ENCODE measurements at places on chromosomes 3 and 15.

GRCh38 chr15:28075573-28075972, 23.5 kb downstream of the OCA2 start:
- DNase-seq, result no peak

GRCh38 chr15:93974804-93975481, 256.4 kb upstream of the MCTP2 start:
- DNase-seq, result no peak

- DNase-seq, result no peak
These were observed 751 bp upstream of the DCLK3 start for GRCh38 chr3:36765104-36765503.

GRCh38 chr15:100186960-100187359, 154.8 kb downstream of the ADAMTS17 start:
- DNase-seq, result no peak

- DNase-seq, result no peak
These were observed 94.9 kb downstream of the ST6GAL1 start for GRCh38 chr3:187025254-187025655.

GRCh38 chr3:45765266-45765851, 31.0 kb downstream of the SLC6A20 start:
- no peak for DNase-seq

DNA sequence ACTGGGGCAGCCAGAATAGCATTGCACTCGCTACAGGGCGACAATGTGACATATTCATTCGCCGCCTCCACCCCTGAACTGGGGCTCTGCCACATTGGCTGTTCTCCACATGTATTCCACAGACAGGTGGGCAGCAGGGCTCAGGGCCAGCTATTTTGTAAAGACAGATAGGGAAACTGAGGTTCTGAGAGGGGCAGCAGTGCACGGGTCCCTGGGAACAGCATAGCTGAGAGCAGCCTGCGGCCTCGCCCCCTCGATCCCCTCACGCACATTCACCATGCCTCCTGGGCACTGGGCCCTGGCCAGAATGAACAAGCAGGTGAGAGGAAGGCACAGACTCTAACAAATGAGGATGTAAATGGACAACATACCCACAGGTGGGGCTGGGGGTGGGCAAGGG, 75.0 kb upstream of the SPATA12 start:
- no peak for DNase-seq

DNA sequence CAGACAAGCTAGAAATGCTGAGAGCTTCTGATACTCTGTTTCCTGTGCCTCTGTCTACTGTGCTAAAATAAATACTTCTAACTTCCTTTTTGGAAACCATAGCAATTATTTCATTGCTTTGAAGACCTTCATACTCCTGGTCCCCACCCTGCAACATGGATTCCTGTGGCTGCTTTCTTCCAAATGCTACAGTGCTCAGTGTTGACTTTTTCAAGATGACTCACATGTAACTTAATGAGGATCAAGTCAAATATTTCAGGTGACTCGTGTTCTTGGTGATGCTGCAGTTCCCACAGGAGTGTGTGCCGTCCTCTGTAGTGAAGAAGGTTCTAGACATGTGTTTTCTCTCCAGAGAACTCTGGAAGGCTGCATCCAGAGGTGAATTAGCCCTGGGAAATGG, 288.6 kb downstream of the CLSTN2 start:
- no peak for DNase-seq

- no peak for DNase-seq
These were observed 2.2 kb downstream of the DYNLT2B start for GRCh38 chr3:196315821-196316220.

DNA sequence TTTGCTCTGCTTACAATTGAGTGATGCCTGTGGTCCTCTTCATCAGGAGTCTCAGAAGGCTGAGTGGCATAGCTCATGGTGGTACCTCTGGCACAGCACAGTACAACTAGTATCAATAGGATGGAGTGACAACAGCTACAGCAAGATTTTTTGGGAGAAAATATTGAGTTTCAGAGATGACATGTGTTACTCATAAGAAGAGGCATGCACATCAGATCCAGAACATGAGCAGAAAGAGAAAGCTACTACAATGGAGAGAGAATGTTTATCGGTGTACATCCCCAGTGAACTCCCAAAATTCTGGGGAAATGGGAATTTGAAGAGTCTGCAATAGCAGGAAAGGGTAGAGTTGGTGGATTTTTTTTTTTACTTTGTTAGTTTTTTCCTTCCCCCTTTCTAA, 130.5 kb upstream of the MB21D2 start:
- no peak for DNase-seq

- DNase-seq, result no peak
These were observed 35.5 kb downstream of the IGF1R start for GRCh38 chr15:98683831-98684230.

GRCh38 chr15:67225336-67225735, 29.1 kb downstream of the AAGAB start:
- no peak for DNase-seq

- no peak for DNase-seq
These were observed 975.3 kb upstream of the GBE1 start for GRCh38 chr3:82736696-82737277.

DNA sequence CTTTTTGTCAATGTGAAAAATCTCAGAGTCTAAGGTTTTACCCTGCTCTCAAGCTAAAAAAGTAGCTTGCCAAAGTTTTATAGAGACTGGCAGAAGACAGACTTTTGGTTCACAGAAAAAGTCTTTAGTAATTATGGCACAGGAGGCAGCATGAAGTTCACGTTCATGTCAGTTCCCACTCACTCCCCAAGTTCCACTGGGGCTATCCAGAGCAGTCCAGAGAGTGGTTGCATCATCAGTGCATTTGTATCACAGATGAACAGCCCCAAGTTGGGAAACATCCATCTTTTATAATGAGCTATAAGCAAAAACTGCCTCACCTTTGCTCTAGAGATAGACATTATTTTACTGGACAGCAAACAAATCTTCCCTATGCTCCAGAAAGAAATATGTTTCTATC, 454.1 kb upstream of the AGTR1 start:
- DNase-seq, result no peak

- no peak for DNase-seq
These were observed 14.2 kb upstream of the IQSEC1 start for GRCh38 chr3:13087320-13087990.

DNA sequence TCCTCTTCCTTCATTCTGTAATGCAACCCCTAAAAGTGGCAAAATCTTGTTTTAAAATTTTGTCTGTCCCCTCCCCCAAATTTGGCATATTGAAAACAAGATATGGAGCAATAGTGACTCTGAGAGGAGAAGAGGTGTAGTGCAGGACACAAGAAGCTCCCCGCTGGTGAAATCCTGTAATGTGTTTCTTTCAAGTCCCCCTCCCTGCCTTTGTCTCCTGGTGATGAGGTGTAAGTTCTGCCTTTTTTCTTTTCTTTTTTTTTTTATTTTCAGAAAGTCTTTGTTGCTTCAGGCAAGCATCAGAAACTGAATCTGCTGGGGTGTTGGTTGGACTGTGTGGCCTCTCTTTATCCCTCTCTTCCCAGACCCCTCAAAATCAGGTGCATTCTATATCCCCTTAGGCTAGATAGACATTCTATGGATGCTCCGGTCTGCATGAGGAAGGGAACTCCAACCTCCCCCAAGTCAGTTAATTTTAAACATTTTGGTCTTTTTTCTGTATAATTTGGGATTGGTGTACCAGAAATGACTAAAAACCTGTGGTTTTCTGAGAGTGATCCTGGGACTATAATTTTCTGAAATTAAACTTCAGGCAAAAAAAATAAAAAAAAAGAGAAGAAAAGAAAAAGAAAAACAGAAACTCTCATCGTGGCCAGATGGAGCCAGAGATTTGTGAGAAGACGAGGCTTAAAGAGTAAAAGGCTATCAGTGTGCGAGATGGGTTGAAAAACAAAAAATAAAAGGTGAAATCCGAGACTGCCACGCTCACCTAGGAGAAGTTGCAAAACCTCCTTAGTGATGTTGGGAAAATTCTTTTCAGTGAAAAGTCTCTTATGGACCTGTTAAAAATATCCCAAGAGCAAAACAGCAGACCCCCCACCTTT, 21.4 kb downstream of the ACKR2 start:
- no peak for DNase-seq

DNA sequence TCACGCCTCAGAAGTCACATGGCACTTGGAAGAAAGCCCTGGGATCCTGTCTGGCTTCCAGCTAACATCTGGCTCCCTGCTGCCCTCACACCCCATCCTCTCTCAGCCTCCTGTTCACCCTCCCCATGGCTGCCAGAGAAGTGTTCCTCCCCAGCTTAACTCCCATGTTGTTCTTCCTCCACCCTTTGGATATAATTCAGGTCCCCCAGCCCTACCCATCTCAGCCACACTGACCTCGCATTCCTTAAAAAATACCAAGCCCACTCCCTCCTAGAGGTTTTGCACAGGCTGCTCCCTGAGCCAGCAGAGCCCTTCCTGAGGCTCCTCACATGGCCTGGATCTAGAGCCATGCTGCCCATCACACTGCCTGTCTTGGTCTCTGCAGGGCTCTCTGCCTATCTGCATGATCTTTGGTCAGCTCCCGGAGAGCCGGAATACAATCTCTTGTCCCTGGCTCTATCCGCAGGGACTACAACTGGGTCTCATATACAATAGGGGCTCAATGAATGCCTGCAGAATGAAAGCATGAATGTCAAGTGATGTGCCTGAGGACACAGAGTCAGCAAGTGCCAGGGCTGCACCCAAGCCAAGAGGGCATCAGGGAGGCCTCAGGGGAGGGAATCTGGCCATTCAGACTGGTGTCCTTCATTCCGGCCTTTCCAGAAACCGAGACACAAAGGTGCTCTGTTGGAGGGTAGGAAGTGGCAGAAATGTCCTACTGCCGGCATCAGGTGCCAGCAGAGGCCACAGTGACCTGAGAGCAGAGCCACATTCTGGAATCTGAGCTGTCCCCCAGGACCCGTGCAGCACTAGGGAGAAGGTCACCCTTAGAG, 3.8 kb upstream of the TKT start:
- no peak for DNase-seq

DNA sequence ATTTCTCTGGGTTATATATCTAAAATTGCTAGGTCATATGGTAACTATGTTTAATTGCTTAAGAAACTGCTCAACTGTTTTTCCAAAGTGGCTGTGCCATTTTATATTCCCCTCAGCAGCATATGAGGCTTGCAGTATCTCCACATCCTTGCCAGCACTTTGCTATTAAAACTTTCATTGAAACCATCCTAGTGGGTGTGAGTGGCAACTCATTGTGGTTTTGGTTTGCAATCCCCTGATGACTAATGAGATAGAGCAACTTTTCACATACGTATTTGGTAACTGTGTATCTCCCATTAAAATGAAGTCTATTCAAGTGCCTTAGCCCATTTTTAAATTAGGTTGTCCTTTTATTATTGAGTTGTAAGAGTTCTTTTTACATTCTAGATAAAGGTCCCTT, 17.3 kb downstream of the KPNA1 start:
- no peak for DNase-seq

- DNase-seq, result no peak
These were observed 523.1 kb upstream of the TGFBR2 start for GRCh38 chr3:30083315-30083714.

DNA sequence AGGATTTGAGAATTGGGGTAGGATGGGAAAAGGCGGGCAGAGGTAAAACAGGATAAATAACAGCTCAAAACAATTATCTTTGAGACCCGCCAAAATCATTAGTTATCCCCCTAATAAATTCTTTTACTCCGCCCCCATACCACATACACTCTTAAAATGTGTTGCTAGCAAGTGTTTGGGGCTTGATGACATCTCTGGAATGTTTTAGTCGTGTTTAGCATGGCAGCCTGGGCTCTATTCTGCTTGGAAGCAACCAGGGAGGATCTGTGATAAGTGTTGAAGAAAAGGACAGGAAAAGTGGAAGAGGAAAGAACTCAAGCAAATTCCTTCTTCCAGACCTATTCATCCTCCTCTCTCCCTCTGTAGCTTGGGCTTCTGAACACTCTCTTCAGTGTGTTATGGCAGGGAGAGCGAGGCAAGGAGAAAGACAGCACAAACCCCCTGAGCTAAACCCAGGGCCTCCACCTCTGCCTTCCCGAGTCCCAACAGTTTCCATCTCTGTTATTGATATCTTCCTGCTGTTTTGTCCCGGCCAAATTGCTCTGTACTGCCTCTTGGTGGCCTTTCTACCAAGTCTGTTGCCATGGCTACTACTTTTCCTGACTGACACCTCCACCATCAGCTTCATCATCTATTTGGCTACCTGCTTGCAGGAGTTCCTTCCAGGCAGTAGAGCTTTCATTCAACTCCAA, 135.8 kb downstream of the RPL22L1 start:
- no peak for DNase-seq
